Motor neuron (in vitro differentiated cells): ENCODE measurements at places on chromosomes 1 and 21.

GRCh38 chr21:38083535-38083934 lies 167.3 kb upstream of the KCNJ6 start:
- no peak for ATAC-seq

DNA sequence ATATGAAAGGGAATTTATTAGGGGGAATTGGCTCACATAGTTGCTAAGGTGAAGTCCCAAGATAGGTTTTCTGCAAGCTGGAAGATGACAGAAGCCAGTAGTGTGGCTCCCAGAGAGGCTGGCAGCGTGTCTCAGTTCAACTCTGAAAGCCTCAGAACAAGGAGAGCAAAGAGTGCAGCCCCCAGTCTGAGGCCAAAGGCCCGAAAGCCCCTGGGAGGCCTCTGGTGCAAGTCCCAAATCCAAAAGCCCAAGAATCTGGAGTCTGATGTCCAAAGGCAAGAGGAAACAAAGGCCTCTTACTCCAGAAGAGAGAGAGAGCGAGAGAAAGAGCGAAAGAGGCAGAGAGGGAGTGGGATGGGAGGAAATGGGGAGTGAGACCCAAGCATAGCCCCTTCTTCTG lies 18.3 kb downstream of the KCNA2 start:
- no peak for ATAC-seq

DNA sequence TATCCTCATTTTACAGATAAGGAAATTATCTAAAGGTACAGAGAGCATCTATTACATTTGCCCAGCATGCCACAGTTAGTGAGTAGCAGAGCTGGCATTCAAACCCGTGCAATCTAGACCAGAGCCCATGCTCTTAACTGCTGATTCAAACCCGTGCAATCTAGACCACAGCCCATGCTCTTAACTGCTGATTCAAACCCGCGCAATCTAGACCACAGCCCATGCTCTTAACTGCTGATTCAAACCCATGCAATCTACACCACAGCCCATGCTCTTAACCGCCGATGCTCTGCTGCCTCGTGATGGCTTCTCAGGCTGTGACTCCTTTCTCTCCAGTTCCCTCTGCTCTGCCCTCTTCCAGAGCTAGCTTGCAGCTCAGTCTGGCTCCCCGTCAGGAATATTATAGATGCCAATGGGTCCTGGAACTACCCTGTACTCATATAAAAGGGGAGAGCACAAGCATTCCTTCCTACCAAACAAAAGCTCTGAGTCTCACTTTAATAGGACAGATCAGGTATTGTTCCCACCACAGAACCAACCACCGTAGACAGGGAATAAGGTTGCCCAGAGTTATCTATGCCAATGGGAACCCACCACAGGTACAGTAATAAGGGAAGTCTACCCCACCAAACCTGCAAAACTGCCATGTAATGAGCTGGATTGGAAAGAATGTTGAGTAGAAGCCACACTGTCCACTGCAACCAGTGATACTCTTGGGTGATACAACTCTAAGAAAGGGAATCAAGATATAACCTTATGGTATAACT lies 78.4 kb downstream of the SMYD3 start:
- no peak for ATAC-seq

DNA sequence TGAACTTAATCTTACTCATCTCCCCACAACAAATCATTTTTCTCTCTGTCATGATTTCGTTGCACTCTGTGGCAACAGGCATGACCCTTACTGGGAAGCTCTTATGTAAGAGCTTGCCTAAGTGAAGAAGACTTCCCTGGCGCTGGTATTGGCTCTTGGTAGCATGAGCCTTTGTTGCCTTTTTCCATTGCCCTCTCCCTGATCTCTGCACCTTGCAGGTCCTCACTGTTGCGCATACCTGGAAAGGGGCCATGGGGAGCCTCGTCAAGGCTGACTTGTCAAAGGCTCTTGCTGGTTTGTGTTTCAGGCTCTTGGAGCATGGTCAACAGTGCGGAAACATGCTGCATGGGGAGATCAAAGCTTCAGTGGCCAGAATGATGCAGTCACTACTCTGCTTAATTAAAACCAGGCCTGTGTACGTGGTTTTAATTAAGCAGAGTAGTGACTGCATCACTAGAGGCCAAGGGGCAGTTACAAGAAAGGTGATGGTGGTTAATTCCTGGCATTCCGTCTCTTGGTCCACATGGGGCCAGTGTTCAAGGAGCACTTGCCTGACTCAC lies 141.3 kb downstream of the SPATA46 start:
- ATAC-seq, result peak; percentile 76

DNA sequence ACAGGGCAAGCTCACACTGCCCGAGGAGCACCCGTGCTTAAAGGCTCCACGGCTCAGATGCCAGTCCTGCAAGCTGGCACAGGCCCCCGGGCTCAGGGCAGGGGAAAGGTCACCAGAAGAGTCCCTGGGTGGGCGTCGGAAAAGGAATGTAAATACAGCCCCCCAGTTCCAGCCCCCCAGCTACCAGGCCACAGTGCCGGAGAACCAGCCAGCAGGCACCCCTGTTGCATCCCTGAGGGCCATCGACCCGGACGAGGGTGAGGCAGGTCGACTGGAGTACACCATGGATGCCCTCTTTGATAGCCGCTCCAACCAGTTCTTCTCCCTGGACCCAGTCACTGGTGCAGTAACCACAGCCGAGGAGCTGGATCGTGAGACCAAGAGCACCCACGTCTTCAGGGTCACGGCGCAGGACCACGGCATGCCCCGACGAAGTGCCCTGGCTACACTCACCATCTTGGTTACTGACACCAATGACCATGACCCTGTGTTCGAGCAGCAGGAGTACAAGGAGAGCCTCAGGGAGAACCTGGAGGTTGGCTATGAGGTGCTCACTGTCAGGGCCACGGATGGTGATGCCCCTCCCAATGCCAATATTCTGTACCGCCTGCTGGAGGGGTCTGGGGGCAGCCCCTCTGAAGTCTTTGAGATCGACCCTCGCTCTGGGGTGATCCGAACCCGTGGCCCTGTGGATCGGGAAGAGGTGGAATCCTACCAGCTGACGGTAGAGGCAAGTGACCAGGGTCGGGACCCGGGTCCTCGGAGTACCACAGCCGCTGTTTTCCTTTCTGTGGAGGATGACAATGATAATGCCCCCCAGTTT lies 1.3 kb downstream of the CELSR2 start:
- no peak for ATAC-seq

GRCh38 chr1:91651243-91651642 lies 150.6 kb downstream of the CDC7 start:
- no peak for ATAC-seq

DNA sequence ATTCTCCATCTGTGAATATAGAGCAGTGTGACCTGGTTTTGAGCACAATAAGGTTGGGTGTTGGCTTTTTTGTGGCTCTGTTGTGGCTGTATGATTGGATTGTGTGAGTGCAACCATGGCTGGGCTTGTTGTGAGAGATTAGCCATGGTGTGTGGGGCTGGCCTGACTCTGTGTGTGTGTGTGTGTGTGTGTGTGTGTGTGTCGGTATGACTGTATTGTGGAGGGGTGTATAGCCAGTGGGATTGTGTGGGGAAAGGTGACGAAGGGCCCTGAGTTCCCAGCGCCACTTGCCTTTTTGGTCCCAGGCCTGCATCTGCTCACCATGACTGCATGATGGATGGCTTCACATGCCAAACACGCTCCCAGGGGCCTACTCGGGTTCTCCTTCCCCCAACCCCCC lies 5.9 kb upstream of the SLC6A9 start:
- peak; percentile 15 for ATAC-seq

DNA sequence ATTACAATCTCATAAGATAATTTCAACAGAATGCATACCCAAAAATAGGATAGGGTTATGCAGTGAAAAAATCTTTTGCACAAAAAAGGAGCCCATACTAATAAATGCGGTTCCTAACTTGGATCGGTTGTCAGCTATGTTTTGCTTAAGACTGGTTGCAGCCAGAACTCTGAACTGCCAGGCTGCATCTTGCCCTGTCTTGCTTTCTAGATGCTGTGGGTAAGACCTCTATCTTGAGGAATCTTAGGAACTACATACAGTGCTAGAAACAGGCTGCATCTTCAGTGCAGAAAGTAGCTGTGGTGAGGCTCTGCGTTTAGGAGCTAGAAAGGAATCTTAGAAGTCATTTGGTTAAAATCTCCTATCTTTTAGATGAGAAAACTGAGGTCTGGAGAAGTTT lies 45.6 kb upstream of the PLA2G4A start:
- no peak for ATAC-seq

DNA sequence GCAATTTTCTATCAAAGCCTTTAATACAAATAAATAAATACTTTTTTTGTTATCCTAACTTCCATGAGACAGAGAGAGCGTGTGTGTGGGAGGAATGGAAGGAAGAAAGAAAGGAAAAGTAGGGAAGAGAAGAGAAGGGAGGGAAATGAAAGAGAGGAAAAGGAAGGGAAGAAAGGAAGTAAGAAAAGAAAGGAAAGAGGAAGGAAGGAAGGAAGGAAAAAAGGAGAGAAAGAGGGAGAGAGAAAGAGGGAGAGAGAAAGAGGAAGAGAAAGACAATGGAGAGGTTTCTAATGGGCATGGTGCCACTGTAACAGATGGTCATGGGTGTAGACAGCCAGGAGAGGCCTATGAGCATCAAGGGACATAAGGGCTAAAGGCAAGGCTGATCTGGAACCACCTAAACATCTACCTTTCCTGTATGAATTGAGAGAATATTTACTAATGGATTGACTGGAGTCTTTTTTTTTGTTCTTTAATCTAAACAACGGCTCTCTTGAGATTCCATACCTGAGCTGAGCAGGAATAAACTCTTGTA lies 234.9 kb downstream of the PTPRC start:
- ATAC-seq, result no peak

GRCh38 chr1:75980972-75981897 lies 49.0 kb upstream of the ASB17 start:
- no peak for ATAC-seq
